CD4-positive, alpha-beta T cell treated with Interleukin-6 at 100 ng/mL for 8 hours (primary cell): ENCODE measurements at places on chromosomes 4 and X.

- peak; percentile 43 for DNase-seq
These were observed 24.6 kb upstream of the GPR50 start for GRCh38 chrX:151151665-151152267.

GRCh38 chrX:131649741-131650140, 105.9 kb downstream of the OR13H1 start:
- no peak for DNase-seq

DNA sequence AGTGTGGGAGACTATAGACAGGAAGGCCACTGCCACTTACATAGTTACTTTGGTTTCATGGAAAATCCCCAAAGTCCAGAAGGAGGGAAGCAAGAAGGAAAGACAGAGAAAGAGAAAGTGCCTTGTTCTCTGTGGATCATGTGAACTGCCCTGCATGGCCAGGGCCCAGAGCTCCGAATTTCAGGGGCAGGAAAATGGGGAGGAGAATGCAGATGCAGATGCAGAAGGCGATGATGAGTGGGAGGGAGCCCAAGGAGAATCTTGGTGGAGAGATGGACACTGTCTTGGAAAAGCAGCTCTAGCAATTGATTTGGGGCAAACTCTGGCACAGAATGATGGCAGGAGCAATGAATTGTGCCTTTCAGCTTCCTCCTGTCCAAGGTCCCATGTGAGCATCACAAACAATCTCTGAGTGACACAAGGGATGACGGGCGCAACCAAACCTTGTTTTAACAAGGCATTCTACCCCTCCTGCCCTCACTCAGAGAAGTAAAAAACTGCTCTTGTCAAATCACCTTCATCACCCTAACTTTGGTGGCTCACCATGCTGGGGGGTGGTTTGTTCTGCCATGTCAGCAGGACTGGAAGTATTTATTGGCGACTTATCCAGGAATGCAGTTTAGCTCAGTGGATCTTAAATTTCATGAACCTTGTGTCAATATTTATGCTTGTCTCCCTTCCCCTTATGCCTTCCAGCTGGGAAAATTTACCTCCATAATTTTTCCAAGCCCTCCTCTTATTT, 53.5 kb downstream of the TSC22D3 start:
- DNase-seq, result no peak

- no peak for DNase-seq
These were observed 29.1 kb upstream of the CRMP1 start for GRCh38 chr4:5921981-5922380.

DNA sequence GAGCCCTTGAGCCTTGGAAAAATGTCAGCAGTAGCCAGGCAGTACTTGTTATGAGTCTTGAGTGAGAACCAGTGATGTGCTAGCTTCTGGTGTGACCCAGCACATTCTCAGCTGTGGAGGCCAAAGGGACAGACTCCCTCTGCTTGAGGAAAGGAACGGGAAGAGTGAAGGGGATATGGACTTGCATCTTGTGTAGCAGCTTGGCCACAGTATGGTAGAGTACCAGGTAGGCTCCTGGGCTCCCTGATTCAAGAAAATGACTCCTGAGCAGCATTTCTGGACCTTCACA, 1601.9 kb upstream of the ADGRL3 start:
- DNase-seq, result no peak

- DNase-seq, result no peak
These were observed 142.7 kb downstream of the RPA4 start for GRCh38 chrX:97026406-97026805.

DNA sequence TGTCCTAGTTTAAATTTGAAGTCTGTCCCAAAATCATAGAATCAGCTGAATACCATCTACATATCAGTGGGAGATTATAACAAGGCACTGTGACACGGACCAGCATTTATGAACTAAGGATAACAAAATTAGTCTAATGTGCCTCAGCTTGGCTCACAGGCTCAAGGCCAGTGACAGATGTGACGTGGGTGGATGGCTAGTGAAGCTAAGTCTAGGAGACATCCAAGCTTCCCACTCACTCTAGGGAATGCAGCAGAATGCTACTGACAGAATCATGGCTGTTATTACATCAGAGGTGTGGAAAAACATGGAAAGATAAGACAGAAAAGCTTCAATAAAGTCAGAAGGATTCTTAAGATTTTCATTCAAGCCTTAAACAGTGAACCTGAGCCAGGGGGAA, 329.9 kb downstream of the NAF1 start:
- no peak for DNase-seq

DNA sequence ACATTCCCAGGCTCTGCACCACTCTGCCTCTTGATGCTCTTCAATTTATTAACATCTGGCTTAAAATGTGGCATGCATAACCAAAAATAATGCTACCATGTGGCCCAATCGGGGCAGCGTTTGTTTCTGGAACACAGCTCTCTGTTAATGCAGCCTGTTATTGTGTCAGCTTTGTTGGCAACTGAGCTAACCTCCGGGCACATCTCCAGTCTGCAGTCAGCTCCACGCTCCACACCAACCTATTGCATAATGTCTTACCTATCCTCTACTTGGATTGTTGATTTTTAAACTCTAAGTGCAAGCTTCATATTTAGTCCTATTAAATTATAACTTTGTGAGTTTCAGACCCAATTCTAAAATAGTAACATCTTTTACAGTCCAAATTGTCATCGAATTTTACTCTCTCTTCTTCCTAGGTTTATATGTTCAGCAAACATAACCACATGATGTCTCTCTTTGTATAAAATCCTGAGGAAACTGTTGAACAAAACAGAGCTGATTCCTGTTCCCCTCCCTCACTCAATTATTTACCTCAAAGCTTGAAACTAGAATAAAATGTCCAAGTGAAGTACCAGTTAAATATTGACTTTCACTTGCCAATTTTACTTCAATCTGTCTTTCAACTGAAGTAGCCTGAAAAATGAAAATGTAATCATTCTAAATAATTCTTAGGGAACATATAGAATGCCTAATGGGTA, 92.2 kb upstream of the RAPGEF2 start:
- DNase-seq, result no peak

- no peak for DNase-seq
These were observed 64.5 kb downstream of the FAM9B start for GRCh38 chrX:8969378-8969777.

DNA sequence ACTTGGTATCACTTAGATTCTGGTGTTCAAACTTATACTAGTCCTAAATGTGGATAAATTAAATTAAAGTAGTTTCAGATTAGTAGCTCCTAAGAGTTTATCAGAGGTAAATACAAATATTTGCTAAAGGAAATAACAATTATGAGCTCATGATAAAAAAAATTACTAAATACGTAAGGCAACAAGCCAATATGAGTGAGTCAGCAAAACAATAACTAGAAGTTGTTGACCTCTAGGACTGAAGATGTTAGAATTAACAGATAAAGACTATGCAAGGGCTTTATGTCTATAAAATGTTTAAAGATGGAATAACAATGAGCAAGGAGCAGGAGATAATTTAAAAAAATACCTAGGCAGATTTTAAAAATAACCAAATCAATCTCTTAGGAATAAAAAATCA, 195.8 kb downstream of the CLCN4 start:
- DNase-seq, result no peak

GRCh38 chr4:156792462-156793085, 179.0 kb downstream of the PDGFC start:
- no peak for DNase-seq

DNA sequence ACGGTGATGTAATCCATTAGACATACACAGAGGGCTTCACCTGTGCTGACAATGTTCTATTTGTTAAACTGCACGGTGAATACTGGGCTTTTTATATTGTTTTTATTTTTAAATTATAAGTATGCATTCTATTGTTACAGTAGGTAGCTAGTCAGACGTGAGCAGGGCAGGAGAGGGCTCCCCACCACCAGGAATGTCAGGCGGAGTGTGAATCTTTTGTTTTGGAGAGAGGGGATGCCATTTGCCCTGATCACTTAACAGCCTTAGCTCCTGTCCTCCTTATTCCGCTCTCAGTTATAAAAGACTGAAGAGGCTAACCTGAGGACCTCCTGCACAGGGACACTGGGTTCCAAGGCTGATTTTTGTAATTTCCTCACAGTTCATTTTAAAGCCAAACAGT, 151.6 kb upstream of the TAPT1 start:
- DNase-seq, result no peak

DNA sequence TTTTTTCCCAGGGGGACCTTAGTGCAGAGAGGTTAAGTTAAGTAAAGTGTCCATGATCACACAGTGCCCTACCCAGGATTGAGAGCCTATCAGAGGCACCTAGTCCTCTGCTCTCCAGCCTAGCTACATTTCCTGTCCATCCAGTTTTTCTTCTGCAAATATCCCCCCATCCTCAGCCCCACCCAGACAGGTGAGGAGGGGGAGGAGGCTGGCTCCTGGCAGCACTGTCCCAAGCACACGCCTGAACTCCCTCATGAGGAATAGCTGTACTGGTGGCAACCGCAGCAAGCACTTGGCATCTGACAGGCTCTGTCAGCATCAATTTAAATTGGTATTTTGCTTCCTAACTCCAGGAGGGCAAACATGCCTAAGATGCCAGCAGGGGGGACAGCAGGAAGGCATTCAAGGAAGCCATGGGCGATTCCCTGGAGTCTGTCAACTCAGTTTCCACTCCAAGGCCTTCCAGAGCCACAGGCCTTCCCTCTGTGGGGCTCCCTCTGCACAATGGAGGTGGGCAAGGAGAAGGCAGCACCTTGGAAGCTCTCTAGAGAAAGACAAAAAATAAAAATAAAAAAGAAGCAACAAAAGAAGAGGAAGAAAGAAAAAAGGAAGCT, 6.4 kb upstream of the FRMPD3 start:
- no peak for DNase-seq

- DNase-seq, result no peak
These were observed 35.0 kb upstream of the GYG2 start for GRCh38 chrX:2793752-2794151.

GRCh38 chrX:133923548-133923947, 61.8 kb downstream of the GPC3 start:
- no peak for DNase-seq

DNA sequence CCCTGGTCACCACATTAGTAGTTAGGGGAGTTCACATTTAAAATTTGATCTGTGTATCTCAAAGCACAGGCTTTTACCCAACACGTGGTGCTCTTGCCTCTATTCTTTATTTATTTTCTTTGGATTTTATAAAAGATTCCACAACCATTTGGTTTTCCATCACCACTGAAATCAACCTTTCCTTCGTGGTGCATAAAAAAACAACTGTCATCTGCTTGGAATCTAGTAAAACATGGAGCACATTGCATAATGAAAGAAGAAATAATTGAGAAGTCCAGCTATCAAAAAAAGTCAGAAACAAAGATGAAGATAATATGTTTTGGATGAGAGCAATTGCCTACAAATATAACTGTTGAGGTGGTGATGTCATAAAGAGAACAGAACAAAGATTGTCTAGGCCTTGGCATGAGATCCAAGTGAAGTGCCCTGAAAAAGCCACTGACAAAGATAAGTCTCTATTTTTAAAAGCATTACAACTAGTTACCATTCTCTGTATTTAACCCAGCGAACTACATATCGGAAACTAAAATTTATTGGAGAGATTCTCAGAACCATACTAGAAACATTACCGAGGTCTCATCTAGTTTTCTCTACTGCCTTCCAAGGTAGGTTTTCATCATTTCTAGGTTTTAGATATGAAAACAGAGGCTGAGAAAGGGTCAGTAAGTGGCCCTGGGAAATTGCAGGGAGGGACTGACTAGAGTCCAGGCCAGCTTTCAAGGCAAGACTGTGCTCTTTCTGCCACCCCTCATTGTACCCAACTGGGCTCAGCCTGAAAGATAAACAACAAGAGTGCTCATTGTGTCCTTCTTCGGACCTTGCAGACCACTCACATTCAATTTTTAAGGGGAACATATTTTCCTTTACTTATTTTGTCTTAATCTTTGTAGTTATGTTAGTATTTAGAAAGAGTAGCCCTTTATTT, 127.3 kb downstream of the MAD2L1 start:
- no peak for DNase-seq

- no peak for DNase-seq
These were observed 78.8 kb downstream of the LDB2 start for GRCh38 chr4:16819652-16820051.

- no peak for DNase-seq
These were observed 70.1 kb downstream of the BMP2K start for GRCh38 chr4:78846258-78846657.

GRCh38 chr4:679104-679481, 4.8 kb downstream of the MYL5 start:
- no peak for DNase-seq

DNA sequence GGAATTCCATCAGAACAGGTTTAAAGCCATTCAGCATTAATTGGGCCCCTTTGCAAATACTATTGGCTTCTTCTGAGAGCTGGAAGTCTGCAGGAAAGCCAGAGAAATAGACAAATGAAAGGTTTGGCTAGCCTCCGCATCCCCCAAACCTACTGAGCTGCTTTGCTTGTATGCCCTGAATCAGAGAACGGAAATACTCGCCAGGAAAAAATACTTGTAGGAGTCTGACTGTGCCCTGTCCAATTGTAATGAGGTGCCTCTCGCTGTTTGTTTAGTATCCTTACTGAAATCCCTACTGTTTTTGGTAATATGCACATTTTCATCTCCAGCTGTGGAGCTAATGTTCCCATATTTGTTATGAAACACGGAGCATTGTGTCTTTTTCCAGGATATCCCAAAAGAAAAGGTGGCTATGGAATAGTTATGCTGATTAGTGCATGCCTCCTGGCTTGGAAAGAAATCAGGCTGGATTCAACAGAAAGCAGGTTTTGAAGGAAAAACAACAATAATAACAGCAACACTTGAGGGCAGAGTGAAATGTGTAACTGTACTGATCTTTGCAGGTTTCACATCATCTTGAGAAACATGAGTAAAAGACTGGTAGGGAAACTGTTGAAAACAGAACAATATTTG, 50.7 kb upstream of the NLGN4X start:
- no peak for DNase-seq

DNA sequence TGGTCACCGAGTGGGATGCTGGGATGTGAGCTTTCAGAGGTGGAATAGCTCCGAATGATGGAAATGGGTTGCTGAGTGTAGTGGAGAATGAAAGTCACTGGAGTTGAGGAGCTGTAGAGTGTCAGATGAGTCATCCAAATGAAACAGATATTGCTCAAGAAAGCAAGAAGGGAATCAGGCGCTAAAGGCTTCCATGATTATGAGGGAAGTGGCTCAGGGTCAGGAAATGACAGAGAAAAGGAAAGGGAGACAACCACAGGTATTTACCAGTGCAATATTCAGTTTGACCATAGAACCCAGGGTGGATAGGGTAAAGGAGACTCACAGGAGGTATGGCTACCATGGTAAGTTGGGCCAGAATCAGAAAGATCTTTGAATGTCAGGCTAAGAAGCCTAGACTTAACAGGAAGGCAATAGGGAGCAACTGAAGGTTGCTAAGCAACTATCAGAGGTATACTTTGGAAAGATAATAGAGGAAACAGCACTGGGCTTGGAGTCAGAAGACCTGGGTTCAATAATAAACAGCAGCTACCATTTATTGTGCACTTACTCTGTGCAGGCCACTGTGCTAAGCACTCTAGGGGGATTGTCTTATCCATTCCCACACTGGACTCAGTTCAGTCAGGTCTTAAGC, 11.7 kb downstream of the LAS1L start:
- no peak for DNase-seq

DNA sequence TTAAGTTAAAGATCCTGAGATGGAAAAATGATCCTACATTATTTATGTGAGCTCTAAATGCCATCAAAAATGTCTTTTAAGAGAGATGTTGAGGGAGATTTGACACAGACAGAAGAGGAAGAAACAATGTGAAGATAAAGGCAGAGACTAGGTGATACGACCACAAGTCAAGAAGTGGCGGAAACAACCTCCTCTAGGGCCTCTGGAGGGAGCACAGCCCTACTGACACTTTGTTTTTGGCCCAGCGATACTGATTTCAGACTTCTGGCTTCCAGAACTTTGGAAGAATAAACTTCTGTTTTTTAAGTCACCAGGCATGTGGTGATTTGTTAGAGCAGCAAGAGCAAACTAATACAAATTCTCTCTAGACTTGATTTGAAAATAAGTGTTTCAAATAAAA, 1216.1 kb downstream of the FSTL5 start:
- no peak for DNase-seq
